ENCODE measurements at places on chromosomes 16 and 17.

DNA sequence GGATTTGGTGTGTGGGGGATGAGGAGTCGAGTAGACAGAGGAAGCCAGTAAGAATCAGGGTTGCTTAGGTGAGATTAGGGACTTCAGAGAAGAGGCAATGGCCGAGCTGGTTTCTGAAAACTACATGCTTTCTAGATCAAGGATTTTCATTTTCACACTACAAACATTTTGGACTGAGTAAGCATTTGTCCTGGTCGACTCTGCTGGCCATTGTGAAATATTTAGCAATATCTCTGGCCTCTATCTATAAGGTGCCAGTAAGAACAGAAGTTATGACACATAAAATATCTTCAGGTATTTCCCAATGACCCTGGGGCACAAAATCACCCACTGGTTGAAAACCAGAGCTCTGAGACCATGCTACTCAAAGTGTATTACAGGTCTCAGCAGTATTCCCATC, 1275.1 kb upstream of the CDH8 start:
- DNase-seq, result no peak

GRCh38 chr17:40963838-40964237, 2.9 kb downstream of the KRT39 start:
- DNase-seq, result no peak

- no peak for DNase-seq
These were observed 47.3 kb upstream of the CHMP6 start for GRCh38 chr17:80944326-80944725.

- no peak for DNase-seq
These were observed 3.0 kb upstream of the KAT8 start for GRCh38 chr16:31114468-31114867.

GRCh38 chr16:86892509-86892908, 314.2 kb downstream of the FOXL1 start:
- no peak for DNase-seq

DNA sequence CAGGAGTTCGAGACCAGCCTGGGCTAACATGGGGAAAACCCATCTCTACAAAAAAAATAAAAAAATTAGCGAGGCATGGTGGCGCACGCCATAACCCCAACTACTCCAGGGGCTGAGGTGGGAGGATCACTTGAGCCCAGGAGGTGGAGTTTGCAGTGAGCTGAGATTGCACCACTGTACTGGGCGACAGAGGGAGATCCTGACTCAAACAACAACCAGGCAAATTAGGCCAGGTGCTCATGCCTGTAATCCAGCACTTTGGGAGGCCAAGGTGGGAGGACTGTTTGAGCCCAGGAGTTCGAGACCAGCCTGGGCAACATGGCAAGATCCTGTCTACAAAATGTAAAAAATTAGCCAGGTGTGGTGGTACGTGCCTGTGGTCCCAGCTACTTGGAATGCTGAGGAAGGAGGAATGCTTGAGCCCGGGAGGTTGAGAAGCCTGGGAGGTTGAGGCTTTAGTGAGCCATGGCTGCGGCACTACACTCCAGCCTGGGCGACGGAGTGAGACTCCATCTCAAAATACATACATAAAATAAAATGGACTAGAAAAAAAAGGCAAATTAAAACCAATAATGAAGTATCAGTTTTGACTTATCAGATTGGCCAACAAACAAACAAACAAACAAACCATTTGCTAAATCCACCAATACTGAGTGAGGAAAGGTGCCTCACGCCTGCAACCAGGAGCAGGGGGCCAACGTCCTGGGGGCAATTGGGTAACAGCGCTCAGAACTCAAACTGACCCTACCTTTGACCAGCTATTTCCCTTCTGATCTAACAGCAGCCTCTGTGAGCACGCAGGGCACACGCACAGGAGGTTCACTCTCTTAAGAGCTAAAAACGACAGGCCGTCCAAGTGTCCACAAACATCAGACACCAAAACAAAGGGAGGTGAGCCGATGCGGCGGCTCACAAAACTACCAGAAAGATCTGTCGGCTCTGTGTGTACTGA, 19.4 kb upstream of the FASN start:
- no peak for DNase-seq

GRCh38 chr16:68332411-68333121, 21.7 kb downstream of the PRMT7 start:
- no peak for DNase-seq

GRCh38 chr17:64003526-64004121, 5.5 kb downstream of the PRR29 start:
- DNase-seq, result no peak

DNA sequence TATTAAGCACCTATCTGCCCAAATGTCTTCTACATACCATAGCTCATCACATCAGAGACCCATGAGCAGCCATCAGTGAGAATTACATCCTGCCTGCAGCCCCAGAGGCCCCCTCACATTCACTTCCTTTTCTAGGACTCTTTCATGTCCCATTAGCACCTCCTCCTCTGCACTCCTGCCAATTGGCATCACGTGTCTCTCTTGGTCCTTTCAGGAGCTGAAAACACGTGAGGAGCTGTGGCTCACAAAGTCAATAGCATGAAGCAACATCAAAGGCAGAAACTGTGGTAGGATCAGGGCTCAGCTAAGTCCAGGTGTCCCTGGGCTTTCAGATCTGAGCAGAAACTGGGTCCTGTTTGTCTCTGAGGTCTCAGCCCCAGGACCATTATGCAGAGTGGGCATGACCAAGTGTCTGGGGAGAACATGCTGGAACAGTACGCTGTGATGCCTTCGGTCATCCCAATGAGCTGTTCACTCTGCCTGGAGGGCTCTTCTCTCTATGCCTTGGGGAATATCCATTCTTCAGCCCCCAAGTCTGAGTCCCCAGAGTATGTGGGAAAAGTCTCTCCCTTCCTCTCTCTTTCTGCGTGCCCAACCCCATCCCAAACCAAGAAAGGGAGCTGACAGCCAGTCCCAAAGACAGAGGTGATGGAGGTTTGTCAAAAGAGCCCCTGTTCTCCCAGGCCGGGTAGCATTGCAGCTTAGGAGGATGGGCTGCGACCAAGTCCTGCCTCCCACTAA, 457.0 kb upstream of the CDH5 start:
- no peak for DNase-seq

DNA sequence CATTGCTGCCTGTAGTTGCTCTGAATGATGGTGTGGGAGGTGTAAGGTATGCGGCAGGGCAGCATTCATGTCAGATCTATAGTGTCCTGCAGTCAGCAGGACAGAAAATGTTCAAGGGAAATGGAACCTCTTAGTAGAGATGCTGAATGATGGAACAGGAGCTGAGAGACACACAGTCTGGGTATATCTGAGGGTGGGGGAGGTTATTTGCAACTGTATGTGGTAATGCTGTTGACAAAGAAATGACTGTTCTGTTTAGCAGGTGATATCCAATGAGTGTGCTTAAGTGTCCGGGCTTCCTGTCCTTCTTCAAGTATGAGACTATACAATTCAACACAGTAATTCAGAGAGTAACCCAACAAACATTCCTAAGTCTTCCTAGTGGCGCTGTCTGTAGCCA, 46.6 kb downstream of the STH start:
- no peak for DNase-seq

DNA sequence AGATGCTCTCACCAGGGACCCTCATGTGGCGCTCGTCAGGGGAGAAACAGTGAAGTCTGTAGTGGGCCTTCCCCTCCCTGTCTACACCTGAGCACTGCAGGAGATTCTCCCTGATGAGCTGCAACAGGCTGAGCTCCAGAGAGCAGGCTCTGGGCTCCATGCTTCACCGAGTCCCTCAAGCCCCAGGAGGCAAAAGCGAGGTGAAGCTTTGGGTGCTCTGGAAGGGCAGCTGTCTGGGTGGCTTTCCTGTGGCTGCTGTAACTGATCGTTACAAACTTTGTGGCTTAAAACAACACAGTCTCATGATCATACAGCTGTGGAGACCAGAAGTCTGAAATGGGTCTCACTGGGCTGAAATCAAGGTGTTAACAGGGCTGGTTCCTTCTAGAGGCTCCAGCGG, 12.1 kb upstream of the CD300LD start:
- DNase-seq, result no peak

GRCh38 chr17:50614471-50615051, 20.1 kb upstream of the ABCC3 start:
- DNase-seq, result no peak

GRCh38 chr16:22843856-22844255, 29.9 kb downstream of the HS3ST2 start:
- DNase-seq, result no peak

GRCh38 chr16:58148526-58148925, 19.3 kb upstream of the CFAP20 start:
- DNase-seq, result no peak

- no peak for DNase-seq
These were observed 5.9 kb downstream of the COQ7 start for GRCh38 chr16:19073344-19073743.

GRCh38 chr16:68520649-68521086, 18.4 kb upstream of the ZFP90 start:
- DNase-seq, result peak; percentile 20

DNA sequence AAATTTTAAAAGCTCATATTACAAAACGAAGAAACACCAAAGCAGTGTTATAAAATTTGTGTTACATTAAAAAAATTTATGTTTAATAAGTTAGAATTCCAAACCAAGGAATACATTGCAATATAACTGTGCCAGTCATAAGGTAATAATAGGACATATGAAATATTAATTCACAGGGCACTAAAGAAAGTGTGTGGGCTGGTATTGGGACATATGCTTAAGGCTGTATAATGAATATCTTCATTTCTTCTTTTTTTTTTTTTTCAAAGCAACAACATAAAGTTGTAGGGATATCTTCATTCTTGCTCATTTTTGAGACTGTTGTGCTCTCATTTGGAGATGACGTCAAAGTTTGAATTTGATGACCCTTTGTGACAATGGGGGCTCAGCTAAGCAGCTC, 17.5 kb upstream of the FBXO47 start:
- no peak for DNase-seq

- DNase-seq, result no peak
These were observed 20.8 kb downstream of the FANCA start for GRCh38 chr16:89795676-89796075.

DNA sequence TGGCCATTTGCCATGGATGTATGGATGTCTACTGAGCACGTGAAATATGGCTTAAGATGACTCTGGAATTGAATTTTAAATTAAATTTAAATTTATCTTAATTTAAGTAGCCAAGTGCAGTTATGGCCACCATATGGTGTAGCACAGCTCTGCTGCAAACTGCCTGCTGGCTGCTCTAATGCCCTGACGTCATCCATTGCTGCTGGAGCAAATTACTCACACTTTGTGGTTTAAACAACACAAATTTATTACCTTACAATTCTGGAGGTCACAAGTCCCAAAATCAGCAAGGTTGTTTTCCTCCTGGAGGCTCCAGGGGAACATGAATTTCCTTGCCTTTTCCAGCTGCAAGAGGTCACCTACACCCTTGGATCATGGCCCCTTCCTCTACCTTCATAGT, 679.3 kb upstream of the EEF2KMT start:
- DNase-seq, result no peak

GRCh38 chr16:84959045-84959576, 52.2 kb downstream of the ZDHHC7 start:
- DNase-seq, result no peak

DNA sequence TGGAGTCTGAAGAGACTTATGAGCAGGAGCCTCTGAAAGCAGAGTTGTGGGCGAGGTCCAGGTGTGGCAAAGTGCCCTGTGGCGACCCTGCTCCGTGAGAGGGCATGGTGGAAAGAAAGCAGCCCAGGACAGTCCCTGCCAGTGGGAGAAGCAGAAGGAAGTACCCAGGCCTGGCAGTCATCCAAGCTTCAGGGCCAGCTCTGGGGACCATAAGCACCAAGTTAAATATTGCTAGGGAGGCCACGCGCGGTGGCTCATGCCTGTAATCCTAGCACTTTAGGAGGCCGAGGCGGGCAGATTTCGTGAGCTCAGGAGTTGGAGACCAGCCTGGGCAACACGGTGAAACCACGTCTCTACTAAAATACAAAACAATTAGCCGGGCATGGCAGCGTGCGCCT, 4.9 kb upstream of the ASGR1 start:
- no peak for DNase-seq

- DNase-seq, result no peak
These were observed 11.6 kb upstream of the CACNG4 start for GRCh38 chr17:66952681-66953629.

DNA sequence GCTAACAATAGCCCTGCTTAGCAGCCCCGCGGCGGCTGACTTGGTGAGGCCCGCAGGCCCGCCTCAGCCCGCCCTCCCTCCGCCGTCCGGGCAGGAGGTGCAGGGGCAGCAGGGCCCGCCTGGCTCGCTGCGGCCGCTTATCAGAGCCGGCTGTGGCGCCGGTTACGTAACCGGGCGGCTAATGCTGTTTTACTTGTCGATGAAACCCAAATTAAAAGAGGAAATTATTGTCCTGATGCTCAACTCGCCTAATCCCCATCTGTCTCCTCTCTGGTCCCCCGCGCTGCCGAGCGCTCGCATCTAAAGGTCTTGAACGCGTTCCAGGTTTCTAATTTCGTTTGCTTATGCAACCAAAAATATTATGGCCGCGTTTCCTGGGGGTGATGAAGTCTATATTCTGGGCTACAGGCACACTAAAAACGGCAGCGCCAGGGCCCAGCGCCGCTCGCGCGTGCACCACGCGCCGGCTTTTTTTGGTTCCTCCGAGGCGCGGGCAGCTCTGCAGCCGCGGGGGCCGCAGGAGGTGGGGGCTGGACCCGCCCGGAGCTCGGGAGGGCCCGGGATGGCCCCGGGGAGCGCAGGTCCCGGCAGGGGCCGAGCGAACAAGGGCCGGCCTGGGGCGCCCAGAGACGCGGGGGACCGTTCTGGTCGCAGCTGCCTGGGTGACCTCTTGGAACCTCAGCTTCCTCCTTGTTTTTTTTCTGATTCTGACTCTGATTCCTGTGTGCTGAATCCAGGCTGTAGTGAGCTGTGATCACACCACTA, 65.2 kb upstream of the TOB1 start:
- DNase-seq, result peak; percentile 71

- no peak for DNase-seq
These were observed 116.7 kb downstream of the C16orf78 start for GRCh38 chr16:49490321-49490705.

GRCh38 chr17:1582374-1582773, 19.8 kb upstream of the PITPNA start:
- DNase-seq, result no peak

GRCh38 chr16:19138601-19139000, 24.8 kb downstream of the ITPRIPL2 start:
- DNase-seq, result no peak

GRCh38 chr17:68423251-68423650, 34.0 kb downstream of the WIPI1 start:
- DNase-seq, result no peak

DNA sequence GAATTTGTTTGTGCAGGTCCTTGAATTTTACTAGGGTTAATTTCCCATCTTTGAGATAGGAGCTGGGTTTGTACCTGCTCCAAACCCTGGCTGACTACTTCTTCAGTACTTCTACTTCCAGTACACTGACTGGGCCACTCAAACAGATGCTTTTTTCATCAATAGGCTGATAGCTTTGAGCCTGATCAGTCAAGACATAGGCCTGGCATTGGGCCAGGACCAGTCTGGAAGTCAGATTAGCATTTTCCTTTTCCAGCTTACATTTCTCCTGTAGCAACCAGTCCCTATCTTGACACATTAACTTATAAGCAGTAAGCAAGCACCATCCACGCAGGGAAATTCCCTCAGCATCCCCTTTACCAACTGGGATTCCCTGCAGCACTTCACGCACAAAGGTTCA, 7.5 kb upstream of the TMEM101 start:
- DNase-seq, result no peak
